ENCODE measurements at places on chromosomes 5 and 9.

DNA sequence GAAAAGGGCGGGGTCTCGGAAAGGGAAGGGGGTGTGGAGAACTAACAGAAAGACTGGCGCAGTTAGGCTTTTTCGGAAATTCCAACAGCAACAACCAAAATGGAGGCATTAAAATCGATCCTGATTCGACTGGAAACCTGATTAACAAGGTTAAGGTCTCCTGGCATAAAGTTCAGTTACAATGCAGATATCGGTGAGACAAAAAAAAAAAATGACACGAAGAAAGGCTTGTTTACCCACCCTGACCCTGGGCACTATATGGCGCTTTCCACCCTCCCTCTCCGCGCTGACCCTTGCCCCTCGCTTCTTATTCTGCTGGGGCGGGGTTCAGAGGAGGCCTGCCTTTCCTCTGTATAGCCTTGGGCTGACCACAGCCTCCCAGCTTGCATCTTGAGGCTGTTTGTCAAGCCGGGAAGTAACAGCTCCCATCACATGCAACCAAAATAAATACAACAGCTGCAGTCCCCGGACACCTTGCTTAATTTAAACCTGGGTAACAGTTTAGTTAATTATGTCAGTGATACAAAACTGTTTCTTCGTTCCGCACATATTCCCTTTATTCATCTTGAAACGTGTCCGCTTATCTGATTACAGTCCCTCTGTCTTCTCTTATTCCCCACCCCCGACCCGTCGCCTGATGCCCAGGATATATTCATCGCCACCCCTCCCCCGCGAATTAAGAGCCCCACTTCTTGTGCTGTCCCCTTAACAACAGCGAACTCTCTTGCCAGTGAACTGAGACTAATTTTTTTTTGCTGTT, 795 bp upstream of the PJA2 start:
- peak; percentile 24 for DNase-seq

GRCh38 chr9:70120834-70121510, 77.3 kb downstream of the MAMDC2 start:
- no peak for DNase-seq

- no peak for DNase-seq
These were observed 106.7 kb downstream of the SLF1 start for GRCh38 chr5:94725142-94725541.

- no peak for DNase-seq
These were observed 211.1 kb downstream of the TTLL11 start for GRCh38 chr9:121881920-121882500.

DNA sequence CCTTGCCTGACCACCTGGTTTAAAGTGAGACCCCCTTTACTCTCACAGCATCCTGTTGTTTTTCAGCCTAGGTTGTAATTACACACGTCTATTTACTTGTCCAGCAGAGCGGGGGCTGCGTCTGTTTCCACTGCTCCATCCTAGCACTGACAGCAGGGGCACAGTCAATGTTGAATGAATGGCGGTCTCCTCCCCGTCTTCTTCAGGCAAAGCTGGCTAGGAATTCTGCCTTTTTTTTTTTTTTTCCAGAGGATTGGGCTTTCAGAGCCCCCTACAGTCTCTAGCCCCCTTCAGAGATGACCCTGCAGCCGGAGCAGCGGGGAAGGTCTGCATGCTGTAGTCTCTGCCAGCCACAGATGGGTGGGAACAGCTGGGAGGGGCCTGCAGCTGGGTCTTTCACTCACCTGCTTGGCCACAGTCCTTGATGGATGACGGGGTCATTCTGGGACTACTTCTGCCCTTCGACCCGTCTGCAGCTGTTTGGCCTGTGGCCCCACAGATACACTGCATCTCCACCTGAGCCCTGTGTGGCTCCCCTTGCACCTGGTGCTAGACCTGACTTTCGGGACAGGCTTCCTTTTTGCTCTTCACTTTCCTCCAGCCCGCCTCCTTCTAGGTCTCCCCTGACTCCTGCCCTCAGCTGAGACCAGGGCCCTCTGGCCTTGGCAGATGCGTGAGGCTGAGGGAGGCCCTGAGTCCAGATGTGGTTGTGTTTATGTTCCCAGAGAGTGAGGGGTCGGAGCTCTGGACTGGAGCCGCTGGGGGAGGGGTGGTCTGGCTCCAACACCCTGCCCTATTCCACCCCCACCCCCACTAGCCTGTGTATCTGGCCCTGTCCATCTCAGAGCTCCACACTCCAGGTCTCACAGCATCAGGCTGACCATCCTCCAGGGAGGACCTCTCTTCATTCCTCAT, 8.0 kb downstream of the PITX1 start:
- DNase-seq = no peak

DNA sequence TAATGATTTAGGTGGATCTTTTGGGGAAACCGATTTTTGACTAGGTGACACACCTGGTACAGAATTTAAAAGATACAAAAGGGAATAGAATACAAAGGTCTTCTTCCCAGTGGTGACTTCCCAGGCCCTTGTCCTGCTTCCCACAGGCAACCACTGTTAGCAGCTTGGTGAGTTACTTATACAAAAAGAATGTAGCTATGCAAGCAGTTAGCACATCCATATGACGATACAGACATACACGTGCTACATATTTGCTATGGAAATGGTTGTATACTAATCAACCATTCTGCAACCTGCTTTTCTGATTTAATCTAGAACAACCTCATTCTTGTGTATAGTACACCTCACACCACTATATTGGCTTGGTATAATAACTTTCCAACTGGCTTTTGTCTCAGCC, 51.0 kb downstream of the OTULIN start:
- no peak for DNase-seq

GRCh38 chr5:148336704-148337435, 1.5 kb downstream of the SPINK9 start:
- DNase-seq = no peak

DNA sequence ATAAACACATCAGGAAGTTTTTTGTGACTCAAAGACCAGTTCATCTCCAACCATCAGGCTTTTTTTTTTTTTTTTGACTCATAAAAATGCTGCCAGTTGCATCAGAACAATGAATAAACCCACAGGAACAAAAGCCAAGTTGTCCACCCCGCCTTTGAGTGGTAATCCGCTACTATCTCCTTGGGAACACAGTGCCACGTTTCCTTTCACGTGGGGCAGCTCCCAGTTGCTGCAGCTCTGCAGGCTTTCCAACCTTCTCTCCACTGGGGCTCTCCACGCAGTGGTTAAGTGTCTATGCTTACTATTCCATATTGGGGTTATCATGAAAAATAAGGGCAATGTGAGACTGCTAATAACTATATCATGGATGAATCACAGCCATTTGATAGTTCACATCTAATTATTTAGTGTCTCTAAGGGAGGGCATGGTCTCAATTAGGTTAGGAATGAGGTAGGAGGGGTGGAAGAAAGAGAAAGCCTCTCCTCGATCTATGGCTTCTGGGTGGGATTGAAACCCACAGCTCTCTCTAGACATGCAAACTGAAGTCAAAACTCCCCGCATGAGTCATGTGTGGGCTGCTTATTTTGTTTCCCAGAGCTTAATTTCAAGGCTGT, 55.8 kb upstream of the ACTBL2 start:
- no peak for DNase-seq

GRCh38 chr5:6408627-6409446, 30.5 kb upstream of the MED10 start:
- no peak for DNase-seq
